Glutamatergic neuron (in vitro differentiated cells): ENCODE measurements at places on chromosomes 7 and 10. TPM values are rescaled to one million over a fixed set of nuclear protein-coding genes. Genes with fewer than 3 reads are reported as not detected.
A peak's percentile ranks its signal among the peaks of the same experiment; 100 is the strongest.

DNA sequence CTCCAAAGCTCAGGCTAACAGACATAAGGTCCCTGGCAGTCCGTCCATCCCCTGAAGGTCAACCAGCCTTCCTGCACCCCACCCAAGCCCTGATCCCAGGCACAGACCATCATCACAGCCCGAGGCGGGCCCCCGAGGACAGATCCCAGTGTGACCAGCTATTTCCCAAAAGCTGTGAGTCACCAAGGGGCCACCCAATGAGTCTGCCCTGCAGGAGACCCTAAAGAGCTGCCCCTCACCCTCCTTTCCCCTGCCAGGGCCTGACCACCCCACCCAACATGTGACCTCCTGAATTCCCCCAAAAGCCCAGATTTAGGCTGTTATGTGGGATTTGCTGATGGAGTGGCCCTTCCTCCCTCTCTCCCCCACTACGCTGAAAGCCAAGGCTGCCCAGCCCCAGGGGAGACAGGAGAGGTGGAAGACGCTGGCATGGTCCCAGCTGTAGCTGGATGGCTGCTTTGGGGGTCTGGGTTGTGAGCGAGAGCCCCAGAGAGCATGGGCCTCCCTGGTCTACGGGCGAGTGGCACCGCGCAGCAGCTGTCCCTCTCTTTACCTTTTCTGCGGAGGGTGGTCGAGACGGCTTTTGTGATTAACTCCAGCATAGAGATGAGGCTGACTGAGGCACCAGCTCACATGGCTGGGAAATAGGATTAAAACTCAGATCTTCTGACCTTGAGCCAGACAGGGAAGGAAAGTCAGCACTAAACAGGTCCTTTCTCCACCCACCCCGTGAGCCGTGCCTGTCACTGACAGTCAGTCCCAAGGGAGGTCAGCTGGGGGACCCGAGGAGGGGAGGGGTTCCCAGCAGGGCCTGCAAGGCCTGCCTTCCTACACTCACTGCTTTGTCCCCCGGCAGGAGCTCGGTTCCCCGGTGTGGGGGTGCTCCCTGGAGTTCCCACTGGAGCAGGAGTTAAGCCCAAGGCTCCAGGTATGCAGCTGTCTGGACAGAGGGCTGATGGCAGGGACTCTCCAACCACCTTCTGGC lies 16.7 kb downstream of the ELN start:
- H3K4me3 ChIP-seq, result no peak overlapping the region
- H3K27me3 ChIP-seq, result peaks cover 7% of the 10 kb centered on the region
- DNase-seq, result no peak
- H3K4me1 ChIP-seq, result peaks cover 3% of the 10 kb centered on the region
- no peaks in the 10 kb centered on the region for H3K36me3 ChIP-seq

DNA sequence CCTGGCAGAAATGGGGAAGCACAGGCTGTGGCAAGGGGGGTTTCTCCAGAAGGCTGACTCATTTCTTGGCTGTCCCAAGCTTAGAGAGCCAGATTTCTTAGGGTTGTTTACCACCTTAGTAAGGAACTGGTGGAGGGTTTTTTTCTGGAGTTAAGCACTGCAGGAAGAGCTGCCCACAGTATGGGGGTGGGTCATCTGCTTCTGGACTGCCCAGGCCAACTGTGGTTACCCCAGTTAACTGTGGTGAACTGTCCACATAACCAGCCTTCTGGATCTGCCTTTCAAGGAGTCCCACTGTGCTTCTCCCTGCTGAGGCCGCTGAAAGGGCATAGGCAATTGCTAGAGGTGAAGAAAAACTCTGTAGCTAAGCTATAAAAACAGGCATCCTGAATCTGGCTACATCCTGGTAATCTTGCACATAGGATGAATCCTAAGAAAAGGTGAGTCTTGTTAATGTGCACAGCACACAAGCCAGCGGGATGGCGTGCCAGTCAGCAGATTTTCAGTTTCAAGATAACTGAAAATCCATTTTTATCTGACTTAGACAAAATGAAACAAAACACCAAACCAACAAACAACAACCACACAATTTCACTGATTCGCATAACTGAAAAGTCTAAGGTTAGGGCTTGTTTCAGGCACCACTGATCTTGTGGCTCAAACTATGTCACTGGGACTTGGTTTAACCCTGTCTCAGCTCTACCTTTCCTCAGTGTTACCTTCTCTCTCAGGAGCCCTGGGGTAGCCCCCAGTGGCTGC lies 21.6 kb upstream of the TSPAN33 start:
- H3K4me1 ChIP-seq, result no peaks in the 10 kb centered on the region
- DNase-seq, result no peak
- no peak overlapping the region for H3K27ac ChIP-seq
- peaks cover 16% of the 10 kb centered on the region for H3K36me3 ChIP-seq

- no peak for DNase-seq
- H3K4me3 ChIP-seq, result no peak overlapping the region
- H3K36me3 ChIP-seq, result peaks cover 8% of the 10 kb centered on the region
Observed at GRCh38 chr10:103445767-103446567, 6.2 kb downstream of the CALHM2 start.

DNA sequence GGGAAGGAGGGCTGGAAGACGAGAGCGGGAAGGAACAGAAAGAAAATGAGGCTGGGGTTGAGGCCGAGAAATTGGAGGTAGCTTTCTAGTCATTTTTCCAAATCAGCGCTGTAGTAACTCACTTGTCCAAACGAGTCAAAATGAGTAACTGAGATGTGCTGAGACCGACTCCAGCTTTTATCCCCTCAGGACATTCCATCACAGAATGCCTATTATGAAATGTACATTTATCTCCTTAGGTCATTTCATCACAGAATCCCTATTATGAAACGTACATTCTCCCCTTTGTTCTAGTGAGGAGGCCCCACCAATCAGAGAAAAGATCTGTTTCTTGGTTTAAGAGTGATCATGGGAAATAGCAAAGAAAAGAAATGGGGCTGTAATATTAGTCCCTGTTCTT lies 55.7 kb upstream of the AMPH start:
- H3K36me3 ChIP-seq, result peaks cover 10% of the 10 kb centered on the region
- H3K27me3 ChIP-seq, result no peaks in the 10 kb centered on the region
- H3K4me1 ChIP-seq, result peaks cover under 1% of the 10 kb centered on the region
- H3K4me3 ChIP-seq, result no peak overlapping the region

- no peak overlapping the region for H3K27ac ChIP-seq
- no peaks in the 10 kb centered on the region for H3K27me3 ChIP-seq
- DNase-seq, result no peak
- no peak overlapping the region for H3K4me3 ChIP-seq
- H3K36me3 ChIP-seq, result no peaks in the 10 kb centered on the region
- no peaks in the 10 kb centered on the region for H3K4me1 ChIP-seq
Observed at GRCh38 chr7:38504684-38505083, 126.5 kb downstream of the AMPH start.

The FAM180A gene
- not detected for total RNA-seq

The GARIN1A gene
- 8.2 TPM for total RNA-seq

DNA sequence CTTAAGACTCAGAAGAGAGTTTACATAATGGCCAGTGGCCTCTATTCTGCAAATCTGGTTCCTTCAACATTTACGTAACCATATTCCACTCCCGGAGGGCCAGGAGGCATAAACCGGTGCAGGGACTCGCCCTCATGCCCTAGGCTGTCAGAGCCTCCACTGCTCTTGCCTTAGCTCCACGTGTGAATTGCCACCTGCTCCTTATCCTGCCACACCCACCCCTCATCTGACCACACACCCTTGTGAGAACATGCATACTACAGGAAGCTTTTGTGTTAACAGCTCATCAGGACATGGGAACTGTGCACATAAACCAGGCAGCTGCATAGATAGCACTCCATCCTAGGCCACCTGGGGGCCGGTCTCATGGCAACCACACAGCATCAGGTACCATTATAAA lies 146.7 kb upstream of the PFKP start:
- H3K27ac ChIP-seq, result no peak overlapping the region
- no peak for DNase-seq
- H3K27me3 ChIP-seq, result no peaks in the 10 kb centered on the region
- peaks cover 5% of the 10 kb centered on the region for H3K36me3 ChIP-seq
- H3K4me1 ChIP-seq, result peaks cover 21% of the 10 kb centered on the region

DNA sequence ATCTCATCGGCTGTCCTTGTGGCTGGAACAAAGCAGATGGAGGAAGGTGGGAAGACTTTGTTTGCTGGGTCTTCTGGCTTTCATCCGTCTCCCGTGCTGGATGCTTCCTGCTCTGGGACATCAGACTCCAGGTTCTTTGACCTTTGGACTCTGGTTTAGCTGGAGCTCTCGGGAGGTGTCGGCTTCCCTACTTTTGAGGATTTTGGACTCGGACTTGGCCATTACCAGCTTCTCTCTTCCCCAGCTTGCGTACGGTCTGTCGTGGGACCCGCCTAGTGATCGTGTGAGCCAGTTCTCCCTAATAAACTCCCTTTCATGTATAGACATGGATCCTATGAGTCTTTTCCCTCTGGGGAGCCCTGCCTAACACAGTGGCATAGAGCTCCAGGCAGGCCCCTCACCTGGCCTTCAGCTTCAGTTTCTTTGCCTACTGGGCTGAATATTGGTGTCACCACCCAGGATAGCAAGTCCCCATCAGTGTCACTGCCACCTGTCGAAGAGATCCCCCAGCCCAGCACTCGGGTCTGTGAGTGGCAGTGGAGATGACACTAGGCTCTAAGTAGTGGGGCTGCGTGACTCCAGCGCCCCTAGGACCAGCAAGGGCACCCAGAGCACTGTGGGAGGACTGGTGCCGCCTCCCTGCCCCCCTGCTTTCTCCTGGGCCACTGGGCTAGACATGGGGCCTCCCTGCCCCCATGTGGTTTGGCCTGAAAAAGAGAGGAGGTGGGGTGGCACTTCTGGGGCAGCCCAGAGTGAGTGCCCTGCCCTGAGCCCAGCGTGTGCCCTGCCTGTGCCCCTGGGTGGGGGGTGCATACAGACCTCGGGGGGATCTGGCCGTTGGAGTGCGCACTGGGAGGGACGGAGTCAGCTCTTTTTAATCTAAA lies 135.6 kb downstream of the LHPP start:
- H3K36me3 ChIP-seq, result peaks cover 4% of the 10 kb centered on the region
- no peak overlapping the region for H3K27ac ChIP-seq
- DNase-seq, result peak; percentile 4
- H3K27me3 ChIP-seq, result peaks cover 4% of the 10 kb centered on the region

DNA sequence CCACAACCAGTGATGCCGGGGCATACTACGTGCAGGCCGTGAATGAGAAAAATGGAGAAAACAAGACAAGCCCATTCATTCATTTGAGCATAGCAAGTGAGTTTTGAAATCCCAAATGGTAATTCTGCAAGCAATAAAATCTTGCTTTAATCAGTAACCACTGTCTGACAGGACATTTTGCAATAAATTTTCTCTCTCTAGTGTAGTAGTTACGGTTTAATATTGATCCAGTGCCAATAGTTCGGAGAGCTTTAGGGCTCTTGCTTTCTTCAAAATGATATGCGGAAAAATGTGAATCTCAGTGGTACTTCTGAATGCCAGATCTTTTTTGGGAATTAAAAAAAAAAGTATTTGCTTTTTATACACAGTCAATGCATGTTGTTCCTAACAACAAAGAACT lies 520.4 kb downstream of the SDK1 start:
- DNase-seq, result no peak
- H3K4me3 ChIP-seq, result no peak overlapping the region
- peaks cover 18% of the 10 kb centered on the region for H3K4me1 ChIP-seq
- H3K27ac ChIP-seq, result no peak overlapping the region
- H3K36me3 ChIP-seq, result no peaks in the 10 kb centered on the region

The CCL24 gene
- not detected for total RNA-seq

DNA sequence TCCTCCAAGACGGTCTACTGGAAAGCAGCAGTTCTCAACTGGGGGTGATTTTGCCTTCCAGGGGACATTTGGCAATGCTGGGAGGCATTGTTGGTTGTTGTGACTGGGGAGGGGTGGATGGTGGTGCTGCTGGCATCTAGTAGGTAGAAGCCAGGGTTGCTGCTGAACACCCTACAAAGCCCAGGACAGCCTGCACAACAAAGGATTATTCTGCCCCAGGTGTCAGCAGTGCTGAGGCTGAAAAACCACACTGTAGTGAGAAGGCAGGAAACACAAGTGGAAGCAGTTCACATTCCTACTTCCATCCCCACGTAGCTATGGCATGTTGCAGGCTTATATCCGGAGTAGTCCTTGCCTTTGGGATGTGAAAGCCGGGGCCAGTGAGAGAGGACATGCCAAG lies 86.9 kb downstream of the AOAH start:
- no peak for DNase-seq
- no peaks in the 10 kb centered on the region for H3K36me3 ChIP-seq
- no peak overlapping the region for H3K27ac ChIP-seq
- H3K27me3 ChIP-seq, result peaks cover 4% of the 10 kb centered on the region

DNA sequence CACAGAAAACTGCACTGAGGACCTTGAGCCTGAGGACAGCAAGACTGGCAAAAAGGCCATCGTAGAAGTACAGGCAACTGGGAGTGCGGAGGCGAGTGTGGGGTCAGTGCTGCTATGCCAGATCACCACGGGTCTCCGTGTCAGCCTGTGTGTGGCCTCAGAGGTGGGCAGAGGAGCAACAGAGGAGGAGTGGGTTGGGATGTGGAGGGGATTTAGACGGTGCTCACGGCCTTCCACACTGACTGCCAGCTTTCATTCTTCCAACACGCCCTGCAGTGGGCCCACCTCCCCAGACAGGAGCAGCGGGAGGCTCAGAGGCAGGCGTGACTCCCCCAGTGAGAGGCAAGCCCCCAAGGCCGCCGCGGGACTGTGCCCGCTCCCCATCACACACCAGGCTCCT lies 17.0 kb upstream of the ZMIZ1 start:
- H3K4me1 ChIP-seq, result peaks cover 6% of the 10 kb centered on the region
- H3K4me3 ChIP-seq, result no peak overlapping the region
- H3K27ac ChIP-seq, result no peak overlapping the region
- no peaks in the 10 kb centered on the region for H3K27me3 ChIP-seq
- no peaks in the 10 kb centered on the region for H3K36me3 ChIP-seq
